AML-193 (cell line): ENCODE measurements at places on chromosomes 16 and 17.
A peak's percentile ranks its signal among the peaks of the same experiment; 100 is the strongest.

DNA sequence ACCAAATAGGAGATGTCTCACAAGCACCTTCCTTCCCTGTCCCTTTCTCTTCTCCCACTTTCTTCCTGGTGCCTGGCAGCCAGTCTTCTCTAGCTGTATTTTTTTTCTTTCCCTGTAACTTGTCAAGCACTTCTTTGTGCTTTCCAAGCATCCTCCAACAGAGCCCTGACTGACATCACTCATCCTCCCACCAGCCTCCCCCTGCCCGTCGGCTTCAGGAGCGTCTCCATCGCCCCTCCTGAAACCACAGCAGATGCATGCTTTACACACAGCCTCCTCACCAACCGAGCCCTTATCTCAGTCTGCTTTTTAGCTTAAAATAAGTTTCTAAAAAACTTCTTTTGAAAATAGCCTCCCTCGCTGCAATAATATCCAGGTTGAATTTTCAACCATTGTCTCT lies 268.7 kb upstream of the CDH5 start:
- no peak for DNase-seq

DNA sequence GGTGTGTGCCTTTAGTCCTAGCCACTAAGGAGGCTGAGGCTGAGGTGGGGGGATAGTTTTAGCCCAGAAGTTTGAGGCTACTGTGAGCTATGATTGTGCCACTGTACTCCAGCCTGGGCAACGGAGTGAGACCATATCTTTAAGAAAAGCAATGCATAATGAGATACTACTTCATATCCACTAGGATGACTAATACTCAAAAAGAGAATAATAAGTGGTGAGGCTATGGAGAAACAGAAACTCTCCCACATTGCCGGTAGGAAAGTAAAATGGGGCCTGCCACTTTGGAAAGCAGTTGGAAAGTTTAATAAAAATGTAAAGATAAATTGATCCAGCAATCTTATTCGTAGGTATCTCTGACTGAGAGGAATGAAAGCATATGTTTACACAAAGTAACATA lies 4.6 kb upstream of the NPIPB2 start:
- DNase-seq, result no peak

GRCh38 chr16:85172455-85173145 lies 60.3 kb upstream of the CIBAR2 start:
- DNase-seq, result peak; percentile 20

GRCh38 chr16:21654881-21655280 lies 2.5 kb upstream of the IGSF6 start:
- no peak for DNase-seq

DNA sequence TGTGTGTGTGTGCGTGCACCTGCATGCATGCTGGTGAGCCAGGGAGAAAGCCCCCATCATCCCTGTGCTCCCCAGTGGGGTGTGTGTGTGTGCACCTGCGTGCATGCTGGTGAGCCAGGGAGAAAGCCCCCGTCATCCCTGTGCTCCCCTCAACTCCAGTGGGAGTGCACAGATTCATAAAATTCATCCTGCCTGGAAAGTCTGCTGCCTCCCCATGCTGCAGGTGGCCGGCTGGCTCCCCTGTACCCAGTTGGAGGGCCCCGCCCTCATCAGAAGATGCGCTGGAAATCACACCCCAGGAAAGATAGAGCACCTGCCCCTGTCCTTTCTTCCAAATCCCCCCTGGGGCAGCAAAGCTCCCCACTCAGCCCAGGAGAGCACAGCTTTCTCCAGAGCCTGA lies 84.8 kb upstream of the DOC2B start:
- no peak for DNase-seq

- DNase-seq, result no peak
Observed at GRCh38 chr17:27091043-27091497, 202.8 kb upstream of the WSB1 start.

DNA sequence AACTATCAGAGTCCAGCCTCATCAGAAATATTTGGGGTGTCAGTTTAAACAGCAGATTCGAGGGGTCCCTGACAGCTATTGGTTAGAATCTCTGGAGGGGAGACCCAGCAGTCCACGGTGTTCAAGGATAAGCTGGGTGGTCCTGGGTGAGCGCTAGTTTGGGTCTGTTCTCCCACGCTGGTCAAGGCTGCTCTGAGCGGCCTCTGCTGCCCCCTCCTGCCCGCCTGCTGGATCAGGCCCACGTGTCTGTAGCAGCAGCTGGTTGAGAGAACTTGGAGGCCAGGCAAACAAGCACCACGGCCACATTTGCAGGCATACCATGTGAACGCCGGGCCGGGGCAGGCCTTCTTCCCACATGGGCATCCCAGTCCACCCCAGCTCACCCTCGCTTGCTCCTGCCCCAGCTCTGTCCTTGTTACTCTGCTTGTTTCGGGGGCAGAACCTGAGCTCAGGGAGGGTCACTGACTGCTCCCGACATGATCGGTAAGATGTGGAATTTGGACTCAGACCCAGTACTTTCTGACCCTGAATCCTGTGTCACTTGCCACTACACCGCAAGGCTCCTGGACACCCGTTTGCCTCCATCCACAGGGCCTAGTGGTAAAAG lies 7.4 kb downstream of the FOXF1 start:
- no peak for DNase-seq

DNA sequence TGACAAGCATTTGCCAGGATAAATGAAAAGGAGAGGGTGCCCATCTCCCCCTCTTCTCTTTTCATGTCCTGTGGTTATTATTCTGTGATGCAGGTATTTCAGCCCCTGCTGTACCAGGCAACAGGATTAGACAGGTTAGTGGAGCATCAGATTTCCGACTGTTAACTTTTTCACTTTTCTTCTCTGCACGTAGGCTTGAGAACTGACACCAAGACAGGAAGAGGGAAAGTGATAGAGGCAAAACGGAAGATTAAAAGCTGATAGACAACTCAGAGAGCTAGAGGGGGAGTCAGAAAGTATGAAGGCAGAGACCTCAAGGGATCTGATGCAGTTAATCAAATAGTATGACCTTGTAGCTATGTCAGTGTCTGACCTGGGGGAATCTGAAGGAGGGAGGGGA lies 132.8 kb downstream of the SOX9 start:
- no peak for DNase-seq

- DNase-seq, result no peak
Observed at GRCh38 chr16:2663553-2664546, 18.5 kb upstream of the KCTD5 start.

DNA sequence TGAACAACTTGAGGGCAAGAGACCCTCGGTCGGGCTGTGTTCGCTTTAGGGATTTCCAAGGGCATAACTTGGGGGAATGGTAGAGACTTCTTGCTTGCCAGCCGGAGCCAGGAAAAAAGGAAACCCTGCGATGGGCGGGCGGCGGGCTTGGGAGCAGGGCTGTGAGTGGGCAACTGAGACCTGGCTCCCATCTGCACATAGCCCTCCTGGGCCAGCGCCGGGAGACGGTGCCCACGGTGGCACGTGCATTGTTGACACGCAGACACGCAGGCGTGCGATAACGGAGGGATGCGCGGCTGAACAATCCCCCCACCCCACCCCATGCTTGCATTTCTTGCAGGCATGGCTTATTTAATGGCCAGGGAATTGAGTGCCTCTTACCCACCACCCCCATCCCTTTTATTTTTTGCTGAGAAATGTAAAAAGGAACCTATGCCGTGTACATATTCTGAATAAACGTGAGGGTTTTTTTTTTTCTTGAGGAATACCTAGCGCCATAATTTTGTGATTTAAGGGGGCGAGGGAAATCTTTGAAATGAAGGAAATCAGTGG lies 17.1 kb upstream of the ZFHX3 start:
- DNase-seq, result no peak

DNA sequence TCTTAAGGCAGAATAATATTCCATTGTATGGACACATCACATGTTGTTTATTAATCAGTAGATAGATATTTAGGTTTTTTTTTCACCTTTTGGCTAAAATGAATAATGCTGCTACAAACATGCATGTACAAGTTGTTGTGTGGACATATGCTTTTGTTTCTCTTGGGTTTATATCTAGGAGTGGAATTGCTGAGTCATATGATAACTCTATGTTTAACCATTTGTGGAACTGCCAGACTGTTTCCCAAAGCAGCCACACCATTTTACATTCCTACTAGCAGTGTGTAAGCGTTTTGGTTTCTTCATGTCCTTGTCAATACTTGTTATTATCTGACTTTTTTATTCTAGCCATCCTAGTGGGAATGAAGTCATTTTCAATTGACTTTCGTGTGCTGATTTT lies 21.3 kb downstream of the CYLD start:
- DNase-seq, result no peak

- DNase-seq, result peak; percentile 90
Observed at GRCh38 chr17:51371732-51372151, 111.4 kb downstream of the UTP18 start.

GRCh38 chr16:60459463-60459862 lies 1576.8 kb downstream of the CDH8 start:
- DNase-seq, result no peak

GRCh38 chr16:70790815-70791214 lies 10.1 kb downstream of the VAC14 start:
- DNase-seq, result no peak

DNA sequence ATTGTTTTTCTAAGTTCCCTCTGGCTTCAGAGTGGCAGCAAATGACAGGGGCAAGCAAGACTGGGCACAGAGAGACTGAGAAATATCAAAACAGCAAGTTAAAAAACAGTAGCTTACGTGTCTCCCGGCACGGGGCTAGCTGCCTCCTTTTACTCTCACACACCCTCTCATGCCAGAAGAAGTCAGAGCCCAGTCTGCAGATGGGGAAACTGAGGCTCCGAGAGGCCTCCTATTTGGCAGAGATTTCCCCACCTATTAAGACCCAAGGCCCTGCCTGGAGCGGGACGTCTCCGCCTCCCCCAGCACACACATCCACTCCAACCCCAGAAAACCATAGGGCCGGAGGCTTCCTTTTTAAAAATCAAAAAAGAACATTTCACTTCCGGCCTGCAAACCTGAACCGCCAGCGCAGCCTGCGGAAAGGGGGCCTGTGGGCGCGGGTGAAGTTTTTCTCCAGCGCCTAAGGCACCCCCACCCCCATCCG lies 832 bp downstream of the CARHSP1 start:
- no peak for DNase-seq

- DNase-seq, result peak; percentile 33
Observed at GRCh38 chr16:69741519-69741918, 13.2 kb downstream of the NOB1 start.

DNA sequence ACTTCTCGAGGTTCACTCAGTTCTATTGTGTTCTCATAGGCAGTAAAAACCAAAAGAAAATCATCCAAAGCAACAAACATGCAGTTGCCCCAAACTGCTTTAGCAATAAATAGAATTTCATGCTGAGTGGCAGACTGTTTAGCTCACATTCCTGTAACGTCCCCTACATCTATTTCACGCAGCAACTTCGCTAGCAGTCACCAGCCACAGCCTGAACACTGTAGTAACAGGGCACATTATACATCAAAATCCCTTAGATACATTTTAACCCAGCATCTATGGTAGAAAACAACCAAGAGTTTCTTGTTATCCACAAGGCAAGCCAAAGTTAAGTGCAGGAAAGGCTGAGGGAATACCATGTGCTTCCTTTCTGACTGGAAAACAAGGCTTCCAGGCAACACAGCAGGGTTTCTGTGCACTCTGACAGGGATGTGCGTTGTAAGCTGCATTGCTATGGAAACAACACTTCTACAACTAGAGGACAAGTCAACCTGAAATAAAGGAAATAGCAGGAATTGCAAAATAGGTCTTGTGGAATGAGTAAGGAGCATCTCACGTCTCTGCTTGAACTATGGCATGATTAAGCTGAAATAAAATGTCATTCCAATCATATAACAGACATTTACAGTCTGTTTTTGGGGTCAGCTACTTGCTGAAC lies 55.4 kb downstream of the CFDP1 start:
- no peak for DNase-seq

DNA sequence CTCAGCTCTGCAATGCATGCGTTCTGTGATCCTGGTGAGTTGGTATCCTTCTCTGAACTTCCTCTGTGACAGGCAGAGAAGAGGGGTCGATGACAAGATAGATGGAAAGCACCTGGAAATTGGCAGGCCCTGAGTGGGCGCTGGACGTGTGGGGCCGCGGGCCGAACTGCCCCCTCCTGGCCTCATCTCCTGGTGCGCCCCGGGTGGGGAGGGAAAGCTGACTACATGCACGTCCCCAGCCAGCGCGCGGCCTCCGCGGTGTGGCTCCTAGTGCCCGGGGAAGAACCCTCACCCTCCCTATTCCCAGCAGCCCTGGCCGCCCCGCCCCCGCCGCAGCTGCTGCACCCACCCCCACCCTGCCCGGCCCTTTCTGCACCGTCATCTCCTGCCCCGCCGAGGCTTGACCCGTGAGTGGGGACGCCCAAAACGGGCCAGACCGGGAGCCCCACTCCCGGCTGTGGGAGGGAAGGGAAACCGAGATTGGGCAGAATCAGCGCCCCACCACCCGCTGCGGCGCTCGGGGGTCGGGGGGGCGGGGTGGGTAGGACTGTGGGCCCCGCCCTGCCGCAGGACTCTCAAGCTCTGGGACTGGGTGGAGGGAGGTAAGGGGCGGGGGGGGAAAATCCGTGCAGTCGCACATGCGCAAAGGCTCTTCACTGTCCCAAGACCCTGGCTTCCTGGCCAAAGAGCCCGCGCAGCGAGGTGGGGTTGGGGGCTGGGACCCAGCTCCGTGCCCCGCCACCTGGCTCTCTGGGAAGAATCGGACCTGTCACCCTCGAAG lies at the start of gene NOL3:
NOL3 (plus strand) TSS at position 371 of the 781 bp plus-strand sequence.
- DNase-seq, result peak; percentile 28

GRCh38 chr17:3890082-3890877 lies 2.6 kb downstream of the CAMKK1 start:
- DNase-seq, result no peak

DNA sequence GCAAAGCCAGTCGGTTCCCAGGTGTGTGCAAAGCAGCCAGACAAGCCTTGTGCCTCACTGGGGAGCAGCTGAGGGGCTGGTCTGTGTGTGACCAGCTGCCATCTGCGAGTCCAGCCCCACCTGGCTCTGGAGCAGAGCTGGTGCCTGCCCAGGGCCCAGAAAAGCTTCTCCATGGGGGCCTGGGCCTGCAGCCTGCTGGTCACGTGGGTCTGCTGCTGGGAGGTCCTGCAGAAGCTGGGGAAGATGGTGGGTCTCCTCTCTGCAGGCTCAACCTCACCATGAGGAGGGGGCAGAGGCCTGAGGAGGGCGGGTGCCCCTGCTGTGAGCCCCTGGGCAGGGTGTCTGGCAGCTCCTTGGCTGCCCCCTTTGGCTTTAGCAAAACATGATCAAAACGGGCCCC lies 71.9 kb downstream of the ENGASE start:
- DNase-seq, result no peak

DNA sequence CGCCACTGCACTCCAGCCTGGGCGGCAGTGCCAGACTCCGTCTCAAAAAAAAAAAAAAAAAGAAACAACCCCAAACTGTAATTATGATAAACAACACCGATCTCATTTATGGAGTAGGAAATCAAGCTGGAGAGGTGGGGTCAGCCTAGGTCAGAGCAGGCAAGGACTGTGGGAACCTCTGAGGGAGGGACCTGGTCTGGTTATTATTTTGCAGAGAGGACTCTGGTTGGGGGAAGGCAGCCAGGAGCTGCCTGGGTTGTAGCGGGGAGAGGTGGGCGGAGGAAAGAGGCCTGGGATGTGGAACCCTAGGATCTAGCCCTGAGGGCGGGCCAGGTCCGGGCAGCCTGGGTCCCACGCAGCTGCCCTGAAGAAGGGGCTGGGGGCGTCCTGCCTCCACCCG lies 10.9 kb upstream of the HS3ST6 start:
- DNase-seq, result no peak

GRCh38 chr17:38870259-38871165 lies 654 bp downstream of the LASP1 start:
- DNase-seq, result peak; percentile 66
